ENCODE measurements at places on chromosomes 13 and 19.

GRCh38 chr13:94917824-94918223 is 205.5 kb upstream of the SOX21 start:
- no peak for DNase-seq

- DNase-seq: no peak
These were observed 26.2 kb downstream of the SLC8A2 start for GRCh38 chr19:47445527-47445926.

DNA sequence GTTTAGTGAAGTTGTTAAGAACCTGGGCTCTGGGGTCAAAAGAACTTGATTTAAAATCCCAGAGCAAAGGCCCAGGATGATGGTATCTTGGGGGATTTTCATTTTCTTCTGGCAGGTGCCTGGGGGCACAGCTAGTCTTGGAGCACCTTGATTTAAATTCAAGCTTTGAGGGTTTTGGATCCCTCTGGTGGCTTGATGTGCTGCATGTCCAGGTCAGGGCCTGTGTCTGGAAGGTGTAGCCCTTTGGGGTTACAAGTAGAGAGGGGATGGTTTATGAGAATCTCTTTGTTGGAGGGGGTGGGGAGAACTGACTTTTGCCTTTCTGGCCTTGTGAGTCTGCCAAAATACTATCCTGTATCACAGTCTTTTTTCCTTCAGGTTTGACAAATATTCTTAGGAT is 55.8 kb downstream of the AKAP11 start:
- DNase-seq: no peak

- no peak for DNase-seq
These were observed 2.1 kb upstream of the KLHL26 start for GRCh38 chr19:18634612-18635297.

DNA sequence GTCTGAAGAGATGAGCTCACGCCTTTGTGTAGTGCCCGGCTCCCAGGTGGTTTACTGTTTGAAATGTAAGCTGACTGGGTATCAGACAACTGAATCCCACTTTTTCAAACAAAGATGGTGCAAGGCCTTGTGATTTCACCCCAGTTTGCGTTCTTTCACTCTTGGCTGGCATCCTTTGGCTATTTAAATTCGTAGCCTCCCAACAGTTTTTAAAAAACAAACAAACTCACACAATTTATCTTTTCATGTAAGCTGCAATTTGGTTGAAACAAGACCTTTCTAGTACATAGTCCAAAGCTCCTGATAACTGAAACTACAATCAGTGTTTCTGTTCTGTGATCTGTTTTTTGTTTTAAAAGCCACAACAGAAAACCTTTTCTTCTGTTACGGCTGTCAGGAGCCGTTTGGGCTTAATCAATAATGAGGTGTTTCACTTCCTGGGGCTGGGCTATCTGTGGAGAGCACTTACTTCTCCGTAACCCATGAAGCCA is 65.1 kb upstream of the NPAS1 start:
- no peak for DNase-seq

GRCh38 chr13:114089751-114090400 is 42.5 kb downstream of the RASA3 start:
- no peak for DNase-seq

DNA sequence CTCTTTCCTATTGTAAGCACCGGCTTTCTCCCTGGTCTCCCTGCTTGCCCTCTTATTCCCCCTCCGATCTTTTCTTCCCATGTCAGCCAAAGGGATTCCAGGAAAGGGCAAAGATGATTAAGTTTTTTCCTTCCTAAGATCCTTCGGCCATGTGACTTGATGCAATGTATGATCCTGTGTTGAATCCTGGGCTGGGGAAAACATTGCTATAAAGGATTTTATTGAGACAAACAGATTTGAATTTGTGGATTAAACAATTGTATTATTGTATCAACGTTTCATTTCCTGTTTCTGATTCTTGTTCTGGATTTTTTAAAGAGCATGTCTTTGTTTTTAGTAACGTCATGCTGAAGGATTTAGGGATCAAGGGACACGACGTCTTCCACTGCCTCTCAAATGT is 16.9 kb upstream of the ZNF541 start:
- DNase-seq: no peak

- DNase-seq: no peak
These were observed 2.8 kb upstream of the LENG1 start for GRCh38 chr19:54162241-54162805.

DNA sequence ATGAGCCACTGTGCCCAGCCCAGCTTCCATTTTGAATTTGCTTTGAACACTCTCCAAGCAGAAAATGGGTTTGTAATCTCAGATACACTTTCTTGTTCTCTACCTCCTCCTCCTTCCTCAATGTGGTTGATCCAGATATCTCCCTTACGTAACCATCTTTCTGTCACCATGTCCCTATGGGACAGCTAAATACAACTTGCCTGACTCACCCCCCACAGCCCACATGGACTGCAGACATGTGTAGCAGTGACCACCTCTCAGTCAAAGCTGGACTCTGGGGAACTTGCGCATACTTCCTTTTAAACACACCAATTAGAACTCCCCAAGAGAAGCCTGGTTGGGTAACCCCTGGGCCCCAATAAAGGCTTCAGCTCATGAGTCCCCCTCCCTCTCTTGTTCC is 10.8 kb upstream of the ZNF799 start:
- DNase-seq: no peak

GRCh38 chr19:18298601-18299000 is 17.2 kb upstream of the JUND start:
- no peak for DNase-seq

GRCh38 chr19:2089727-2090053 is 6.4 kb downstream of the MOB3A start:
- no peak for DNase-seq

DNA sequence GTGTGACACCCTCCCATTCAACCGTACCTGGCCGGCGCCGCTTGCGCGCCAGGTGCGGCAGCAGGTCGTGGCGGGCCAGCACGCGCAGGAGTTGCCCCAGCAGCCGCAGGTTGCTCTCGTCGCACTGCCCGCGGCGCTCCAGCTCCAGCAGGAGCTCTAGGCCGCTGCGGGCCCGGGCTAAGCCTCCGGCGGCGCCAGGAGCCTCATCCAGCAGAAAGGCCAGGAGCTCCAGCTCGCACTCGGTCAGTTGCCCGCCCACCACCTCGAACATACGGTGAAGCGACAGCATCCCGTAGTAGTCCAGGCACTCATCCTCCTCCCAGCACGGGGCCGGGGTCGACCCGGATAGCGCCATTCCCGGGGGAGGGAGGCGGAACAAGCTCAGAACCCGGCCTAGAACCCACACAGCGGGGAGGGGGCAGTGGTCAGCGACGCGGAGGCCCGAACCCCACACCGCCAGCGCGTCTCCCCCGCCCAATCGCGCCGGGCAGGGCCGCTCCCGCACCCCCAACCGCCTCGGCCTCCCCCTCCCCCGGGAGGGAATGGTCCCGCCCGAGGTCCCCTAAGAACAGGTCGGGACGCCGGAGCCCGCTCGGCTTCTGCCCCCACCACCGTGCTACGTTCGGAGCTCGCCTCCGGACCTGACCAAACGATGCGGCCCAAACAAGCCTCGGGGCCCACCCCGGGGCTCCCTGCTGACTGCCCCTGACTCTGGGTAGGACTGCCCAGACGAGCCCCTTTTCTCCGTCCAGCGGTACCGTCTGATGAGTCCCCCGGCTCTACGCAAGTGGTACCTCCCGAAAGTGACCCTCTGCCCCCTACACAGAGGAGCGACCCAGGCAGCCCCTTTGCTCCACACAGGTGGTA is 591 bp downstream of the DEDD2 start:
- DNase-seq: no peak

DNA sequence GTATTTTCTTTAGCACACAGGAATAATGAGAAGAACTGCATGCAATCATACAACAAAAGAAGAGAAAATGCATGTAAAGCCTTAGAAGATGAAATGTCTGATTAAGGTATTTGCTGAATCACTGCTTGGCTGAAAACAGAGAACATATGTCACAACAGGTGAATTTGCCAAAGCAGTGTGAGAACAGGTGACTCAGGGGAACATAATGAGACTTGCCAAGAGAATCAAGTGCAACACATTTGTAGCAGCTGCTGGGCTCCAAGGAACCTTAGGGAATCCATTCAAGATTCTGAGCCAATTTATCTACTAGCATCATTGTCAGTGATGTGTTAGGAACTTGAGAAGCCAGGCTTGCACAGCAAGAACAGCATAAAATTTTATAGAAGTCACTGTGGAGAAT is 273.1 kb downstream of the PCDH20 start:
- DNase-seq: no peak

DNA sequence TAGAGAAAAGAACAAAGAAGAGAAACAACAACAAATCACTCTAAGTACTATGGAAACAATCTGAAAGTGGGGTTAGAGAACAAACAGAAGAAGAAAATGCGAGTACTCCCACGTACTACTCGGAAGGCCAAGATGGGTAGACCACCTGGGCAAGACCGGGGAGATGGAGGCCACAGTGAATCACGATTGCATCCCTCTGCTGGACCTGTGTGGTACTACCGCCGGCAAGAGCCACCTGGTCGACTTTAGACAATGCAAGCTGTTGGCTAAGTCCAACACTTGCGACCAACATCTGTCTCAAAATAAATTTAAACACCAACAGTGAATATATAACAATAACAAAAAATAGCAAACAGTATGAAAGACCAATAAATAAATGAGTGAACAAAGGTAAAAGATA is 45.5 kb upstream of the ZNF91 start:
- no peak for DNase-seq

DNA sequence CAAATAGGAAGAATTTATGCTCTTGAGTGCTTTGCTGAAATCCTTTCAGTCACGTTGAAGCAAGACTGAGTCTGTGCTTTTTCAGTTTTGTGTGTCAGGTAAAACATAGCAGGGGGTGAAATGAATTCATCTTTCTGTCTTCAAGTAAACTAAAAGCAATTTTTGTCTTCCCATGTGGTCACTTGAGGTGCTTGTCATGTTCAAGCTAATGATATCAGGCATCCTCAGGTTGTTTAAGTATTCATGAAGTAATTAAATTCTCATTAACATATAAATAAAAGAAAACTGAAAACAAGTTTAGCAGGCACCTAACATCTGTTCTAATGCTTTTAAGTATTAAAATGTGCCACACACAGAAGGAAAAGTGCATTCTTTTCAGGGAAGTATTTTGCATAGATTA is 2701.3 kb downstream of the PCDH9 start:
- DNase-seq: no peak

Data from NCI-H1417 treated with DMSO at 0.1 percent for 48 hours (cell line).